NCI-H82 (cell line): ENCODE measurements at places on chromosomes 3 and 15.

GRCh38 chr15:56042982-56043980, 49.9 kb upstream of the NEDD4 start:
- DNase-seq = no peak

- no peak for DNase-seq
These were observed 163.1 kb downstream of the MYRIP start for GRCh38 chr3:39972508-39972907.

DNA sequence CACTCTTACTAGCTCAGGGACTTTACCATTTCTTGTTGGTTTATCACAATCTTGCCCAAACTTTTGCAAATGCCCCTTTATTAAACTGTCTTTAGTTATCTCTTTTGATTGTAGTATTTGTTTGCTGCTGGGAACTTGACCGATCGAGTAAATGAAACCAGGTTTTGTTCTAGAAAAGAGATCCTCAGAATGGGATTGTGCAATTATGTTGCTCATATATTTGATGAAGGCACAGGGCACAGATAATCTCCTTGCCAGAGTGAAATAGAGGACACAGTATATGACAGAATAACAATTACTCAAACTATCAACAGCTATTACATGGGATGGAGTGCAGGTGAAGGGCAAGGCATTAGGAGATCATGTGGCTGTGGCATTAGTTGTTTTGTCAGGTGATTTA, 216.6 kb upstream of the RASGRP1 start:
- DNase-seq = no peak

DNA sequence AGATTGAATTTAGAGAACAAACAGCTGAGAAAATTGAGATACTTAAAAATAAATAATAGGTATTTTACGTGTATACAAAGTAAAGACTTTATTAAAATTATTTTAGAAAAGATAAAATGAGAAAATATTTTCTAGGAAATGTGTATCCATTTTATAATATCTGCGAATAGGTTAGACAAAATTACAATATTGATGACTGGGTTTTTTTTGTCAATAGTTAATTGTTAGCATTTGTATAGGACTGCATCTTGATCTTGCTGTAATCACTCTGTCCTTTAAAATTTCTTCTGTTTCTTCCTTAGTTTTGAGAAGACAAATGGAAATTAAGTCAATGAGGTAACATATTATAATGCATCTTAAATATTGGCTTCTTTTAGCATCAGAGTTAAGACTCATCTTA, 50.3 kb downstream of the MEF2A start:
- no peak for DNase-seq

GRCh38 chr15:96882121-96882772, 551.7 kb downstream of the NR2F2 start:
- no peak for DNase-seq

- DNase-seq = no peak
These were observed 279.0 kb downstream of the RPLP1 start for GRCh38 chr15:69731581-69731980.

- DNase-seq = no peak
These were observed 84.0 kb upstream of the SKOR1 start for GRCh38 chr15:67741308-67741707.

DNA sequence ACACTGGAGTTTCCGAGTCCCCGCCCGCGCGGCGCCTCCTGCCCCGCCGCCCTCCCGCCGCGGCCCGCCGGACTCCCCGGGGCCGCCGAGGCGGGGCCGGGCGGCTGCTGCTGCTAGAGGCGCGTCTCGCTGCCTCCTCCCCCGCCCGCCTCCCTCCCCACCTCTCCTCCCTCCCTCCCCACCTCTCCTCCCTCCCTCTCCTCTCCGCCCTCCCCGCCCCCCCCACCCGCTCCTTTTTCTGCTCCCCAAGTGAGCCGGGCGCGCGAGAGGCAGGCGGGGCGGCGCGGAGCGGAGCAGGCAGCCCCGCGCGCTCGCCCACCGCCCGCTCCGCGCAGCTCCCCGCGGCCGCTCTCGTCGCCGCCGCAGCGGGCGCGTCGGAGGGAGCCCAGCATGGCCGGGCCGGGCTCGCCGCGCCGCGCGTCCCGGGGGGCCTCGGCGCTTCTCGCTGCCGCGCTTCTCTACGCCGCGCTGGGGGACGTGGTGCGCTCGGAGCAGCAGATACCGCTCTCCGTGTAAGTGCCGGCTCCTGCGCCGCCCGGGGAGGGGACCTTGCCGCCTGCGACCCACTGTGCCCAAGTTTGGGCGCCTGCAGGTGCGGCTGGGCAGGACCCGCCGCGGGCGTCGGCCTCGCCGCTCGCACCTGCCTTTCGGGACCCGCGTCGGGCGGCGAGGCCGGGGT, at the start of gene CACNA2D3:
TSS of gene CACNA2D3 (plus strand) at position 229 of the 679 bp plus-strand sequence.
- DNase-seq = peak; percentile 48

GRCh38 chr3:106946866-106947265, 430.4 kb upstream of the CCDC54 start:
- DNase-seq = no peak

DNA sequence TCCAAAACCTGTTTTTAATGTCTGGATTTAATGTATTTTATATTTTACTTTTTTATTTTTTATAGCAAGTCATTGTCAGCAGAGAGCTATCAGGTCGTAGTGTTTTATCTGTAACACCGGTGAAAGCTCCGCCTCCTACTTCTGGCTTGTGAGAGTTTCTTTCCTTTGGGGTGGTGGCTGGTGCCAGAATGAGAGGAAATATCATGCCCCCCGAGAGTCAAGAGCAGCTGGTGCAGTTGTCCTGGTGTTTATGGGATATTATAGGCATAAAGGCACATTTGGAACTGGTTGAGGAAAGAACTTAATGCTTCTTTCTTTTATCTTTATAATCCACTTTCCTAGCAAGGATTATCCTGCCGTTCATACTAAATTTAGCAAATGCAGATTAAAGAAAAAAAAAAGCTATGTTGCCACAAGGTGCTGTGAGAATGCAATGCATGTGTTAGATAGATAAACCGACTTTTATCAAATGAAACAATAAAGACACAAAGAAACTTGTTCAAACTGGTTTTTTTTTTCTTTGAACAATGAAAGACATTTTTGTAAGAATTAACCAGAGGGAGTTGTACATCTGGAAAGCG, 260.1 kb upstream of the PLSCR5 start:
- DNase-seq = peak; percentile 93

GRCh38 chr3:101643861-101644613, 32.9 kb downstream of the ZBTB11 start:
- DNase-seq = no peak

- DNase-seq = no peak
These were observed 216.1 kb downstream of the MTHFS start for GRCh38 chr15:79680720-79681119.

GRCh38 chr15:92071045-92071634, 217.6 kb downstream of the SLCO3A1 start:
- DNase-seq = no peak

- DNase-seq = peak; percentile 31
These were observed 1.9 kb downstream of the CBLB start for GRCh38 chr3:105866656-105867653.

DNA sequence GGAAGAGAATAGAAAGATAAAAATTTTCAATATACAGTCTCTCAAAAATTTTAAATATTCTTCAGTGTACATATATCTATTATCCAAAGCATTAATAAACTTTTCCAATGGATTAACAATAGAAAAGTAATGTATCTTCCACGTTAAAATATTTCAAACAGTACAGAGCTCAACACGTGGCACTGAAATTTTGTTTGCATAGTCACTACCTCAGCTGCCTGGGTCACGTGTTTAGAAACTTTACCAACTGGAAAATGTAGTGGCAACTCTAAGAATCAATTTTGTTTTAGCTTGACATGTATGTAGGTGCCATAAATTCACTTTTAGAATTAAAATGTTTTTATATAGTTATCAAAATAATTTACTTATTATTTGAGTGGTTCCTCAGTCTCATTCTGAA, 85.3 kb downstream of the CNTN3 start:
- DNase-seq = no peak

GRCh38 chr15:45732662-45733061, 97.8 kb downstream of the SQOR start:
- DNase-seq = peak; percentile 86

DNA sequence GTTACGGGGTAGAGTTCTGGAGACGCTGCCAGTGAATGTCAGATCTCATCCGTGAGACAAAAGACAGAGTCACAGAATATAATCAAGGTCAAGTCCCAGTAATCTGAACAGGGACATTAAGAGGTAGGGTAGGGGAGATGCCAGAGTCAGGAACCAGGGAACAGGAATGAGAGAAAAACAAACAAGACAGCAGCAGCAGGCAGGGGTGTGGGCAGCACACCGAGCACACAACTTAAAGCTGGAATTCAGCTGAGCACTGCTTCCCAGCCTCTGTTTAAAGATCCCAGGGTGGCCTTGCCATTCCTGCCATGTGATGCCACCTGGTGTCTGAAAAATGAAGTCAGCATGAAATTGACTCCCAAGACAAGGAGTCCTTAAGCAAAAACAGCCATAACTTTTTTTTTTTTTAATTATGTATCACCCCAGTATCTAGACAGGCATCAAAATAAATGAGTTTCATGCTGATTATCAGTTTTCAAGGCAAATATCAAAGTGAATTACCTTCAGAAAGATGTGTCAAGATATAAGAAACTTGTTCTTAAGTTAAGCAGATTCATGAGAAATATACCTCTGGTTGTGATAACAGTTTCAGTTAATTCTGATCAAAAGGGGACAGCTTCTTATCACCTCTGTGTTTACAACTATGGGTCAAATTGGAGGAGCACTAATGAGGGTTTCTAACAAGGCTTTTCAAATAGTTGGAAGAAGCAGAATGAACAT, 203.7 kb downstream of the SLC9A9 start:
- peak; percentile 80 for DNase-seq

- no peak for DNase-seq
These were observed 102.5 kb downstream of the GAP43 start for GRCh38 chr3:115725800-115726199.

DNA sequence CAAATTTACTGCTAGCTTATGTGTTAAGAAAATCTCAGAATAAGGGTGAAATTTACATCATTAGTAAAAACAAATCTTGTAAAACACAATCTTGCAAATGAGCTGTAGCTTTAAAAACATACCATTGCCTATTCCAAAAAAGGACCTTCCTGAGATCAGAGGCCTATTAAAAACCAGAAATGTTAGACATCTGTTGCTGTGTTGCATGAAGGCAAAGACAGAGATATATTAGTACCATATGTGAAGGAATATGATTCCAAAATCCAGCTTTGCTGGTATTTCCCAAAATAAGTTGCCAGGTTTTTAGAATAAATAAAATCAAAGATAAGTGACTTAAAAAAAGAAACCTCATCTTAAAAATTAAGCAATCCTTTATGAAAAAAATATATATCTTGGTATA, 504.1 kb upstream of the CDIN1 start:
- no peak for DNase-seq

DNA sequence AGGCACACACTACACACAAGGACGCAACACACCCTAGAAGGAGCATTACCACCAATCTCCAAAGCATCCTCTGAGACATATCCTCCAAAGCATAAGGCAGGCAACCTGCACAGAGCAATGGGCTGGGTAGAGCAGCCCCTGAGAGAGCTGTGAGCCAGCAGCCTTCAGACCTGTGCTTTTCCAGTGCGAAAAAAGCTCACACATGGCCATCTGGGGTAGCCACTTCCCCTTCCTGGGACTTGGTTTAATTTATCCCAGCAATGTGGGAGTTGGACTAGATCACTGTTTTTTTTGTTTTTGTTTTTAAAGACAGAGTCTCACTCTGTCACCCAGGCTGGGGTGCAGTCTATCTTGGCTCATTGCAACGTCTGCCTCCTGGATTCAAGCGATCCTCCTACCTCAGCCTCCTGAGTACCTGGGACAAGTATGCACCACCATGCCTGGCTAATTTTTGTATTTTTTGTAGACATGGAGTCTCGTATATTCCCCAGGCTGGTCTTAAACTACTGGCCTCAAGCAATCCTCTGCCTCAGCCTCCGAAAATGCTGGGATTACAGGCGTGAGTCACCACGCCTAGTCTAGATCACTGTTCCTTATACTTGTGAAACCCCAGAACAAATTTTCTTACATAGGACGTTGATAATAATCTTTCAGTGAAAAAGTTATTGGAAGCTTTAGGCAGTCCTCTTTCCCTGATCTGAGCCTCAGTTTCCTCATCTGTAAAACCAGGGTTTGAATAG, 18.9 kb downstream of the PTPN23 start:
- no peak for DNase-seq

DNA sequence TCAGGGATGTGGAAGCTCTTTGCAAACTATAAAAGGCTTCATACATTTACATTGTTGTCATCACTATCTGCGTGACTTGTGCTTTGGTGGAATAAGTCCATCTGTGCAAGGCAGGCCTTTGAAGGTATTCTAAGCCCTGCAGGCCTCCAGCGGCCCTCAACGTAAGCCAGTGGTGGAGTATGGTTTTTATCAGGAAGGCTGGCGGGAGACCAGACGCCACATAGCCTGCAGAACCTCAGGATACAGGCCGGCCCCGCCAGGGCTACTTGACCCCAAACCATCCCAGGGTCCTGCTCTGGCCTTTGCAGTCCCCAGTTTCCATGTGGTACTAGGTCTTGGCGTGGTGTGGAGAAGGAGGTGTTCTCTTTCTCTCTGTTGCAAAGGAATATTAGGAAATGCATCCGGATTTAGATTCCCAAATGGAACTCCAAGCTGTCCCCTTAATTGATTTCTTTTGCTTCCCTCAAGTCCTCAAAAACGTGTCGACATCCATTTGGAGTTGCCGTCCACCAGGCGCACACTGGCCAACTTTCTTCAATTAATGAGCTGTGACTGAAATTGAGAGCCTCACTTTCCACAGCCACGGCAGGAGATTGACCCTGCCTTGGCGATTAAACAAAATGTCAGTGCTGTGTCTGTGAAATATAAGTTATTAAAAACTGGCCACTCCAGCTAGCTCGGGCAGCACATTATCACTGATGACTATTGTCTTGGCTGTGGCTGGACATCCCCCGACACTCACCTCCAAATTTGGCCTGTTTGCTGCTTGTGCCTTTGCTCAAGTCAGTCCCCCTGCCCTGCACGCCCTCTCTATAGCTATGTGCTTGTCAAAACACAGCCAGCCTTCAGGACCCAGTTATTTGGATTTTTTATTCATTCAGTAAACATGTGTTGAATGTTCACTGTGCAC, 239.8 kb upstream of the TLE3 start:
- DNase-seq = no peak

- no peak for DNase-seq
These were observed 46.5 kb upstream of the LIMD1 start for GRCh38 chr3:45547764-45548680.

DNA sequence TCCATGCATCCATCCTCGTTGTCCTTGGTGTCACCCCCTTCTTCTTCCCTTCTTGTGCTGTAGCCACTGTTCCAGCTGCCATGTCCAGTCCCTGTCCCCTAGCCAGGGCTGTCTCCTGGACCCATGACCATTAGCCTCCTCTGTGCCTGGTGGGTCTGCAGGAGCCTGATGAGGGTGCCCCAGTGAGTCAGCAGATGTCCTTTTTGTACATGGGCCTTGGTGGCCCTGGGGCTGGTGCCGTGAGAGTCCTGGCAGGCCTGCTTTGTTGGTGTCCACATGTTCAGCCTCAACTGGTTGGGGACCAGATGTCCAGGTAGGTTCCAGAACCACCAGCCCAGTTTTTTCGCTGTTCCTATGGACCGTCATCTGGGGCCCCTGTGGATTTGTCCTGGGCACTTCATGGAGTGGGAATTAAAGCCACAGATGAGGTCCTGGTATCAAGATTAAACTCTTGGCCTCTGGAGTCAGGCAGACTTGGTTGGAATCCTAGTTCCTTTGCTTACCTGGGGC, 66.1 kb downstream of the FBLN2 start:
- no peak for DNase-seq

GRCh38 chr3:129611812-129612533, 5.5 kb upstream of the PLXND1 start:
- DNase-seq = no peak
